Amniotic stem cell (primary cell): ENCODE measurements at places on chromosomes 4 and X.

DNA sequence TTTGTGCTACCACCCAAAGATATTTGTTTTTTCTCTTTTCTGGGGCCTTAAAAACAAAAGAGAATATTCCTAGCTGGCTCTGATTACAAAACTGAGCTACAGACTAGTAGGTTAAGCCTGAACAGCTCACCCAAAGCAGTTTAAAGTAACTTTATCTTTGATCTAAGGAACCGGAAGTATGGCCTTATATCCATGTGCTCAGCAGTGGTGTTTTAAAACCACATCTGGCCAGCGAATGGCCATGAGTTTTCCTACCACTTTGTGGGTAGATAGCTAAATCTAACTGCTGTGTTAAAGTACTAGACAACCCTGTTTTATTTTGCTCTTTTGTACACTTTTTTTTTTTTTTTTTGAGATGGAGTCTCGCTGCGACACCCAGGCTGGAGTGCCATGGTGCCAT, 24.6 kb downstream of the ADGRG4 start:
- no peak for DNase-seq

DNA sequence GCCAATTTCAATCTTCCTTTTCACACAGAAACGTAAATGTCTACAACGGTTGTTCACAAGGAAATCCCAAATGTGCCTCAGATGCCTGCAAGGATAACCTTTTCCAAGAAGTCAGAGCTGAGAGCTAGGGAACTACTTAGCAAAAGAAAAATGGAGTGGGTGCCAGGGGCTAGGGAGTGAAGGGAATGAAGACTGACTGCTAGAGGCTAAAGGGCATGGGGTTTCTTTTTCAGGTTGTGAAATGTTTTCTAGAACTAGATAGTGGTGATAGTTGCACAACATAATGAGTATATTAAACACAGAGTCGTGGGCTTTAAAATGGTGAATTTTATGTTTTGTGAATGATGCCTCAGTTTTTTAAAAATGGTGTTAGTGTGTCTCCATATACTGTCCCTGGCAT, 53.4 kb downstream of the CD99L2 start:
- DNase-seq: no peak

GRCh38 chr4:85544751-85545150, 69.8 kb downstream of the ARHGAP24 start:
- DNase-seq: no peak

DNA sequence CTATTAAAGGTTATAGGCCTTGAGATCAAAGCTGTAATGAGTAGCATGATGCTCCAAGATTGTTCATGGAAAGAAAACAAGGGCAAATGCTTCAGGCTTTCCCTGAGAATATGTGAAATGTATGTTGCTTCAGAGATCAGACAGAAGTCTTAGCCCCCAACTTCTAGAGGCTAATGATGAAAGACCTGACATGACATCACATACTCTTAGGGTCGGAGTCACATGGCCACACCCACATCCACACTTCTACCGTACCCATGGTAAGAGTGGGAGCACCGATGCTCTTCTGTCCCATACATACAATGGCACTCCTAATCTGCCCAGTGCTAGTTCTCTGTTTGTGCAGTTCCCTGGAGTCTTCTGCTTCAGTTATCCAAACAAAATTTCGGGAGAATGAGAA, 111.9 kb upstream of the ACSL4 start:
- no peak for DNase-seq

GRCh38 chrX:26586570-26586969, 370.6 kb downstream of the MAGEB5 start:
- DNase-seq: no peak

DNA sequence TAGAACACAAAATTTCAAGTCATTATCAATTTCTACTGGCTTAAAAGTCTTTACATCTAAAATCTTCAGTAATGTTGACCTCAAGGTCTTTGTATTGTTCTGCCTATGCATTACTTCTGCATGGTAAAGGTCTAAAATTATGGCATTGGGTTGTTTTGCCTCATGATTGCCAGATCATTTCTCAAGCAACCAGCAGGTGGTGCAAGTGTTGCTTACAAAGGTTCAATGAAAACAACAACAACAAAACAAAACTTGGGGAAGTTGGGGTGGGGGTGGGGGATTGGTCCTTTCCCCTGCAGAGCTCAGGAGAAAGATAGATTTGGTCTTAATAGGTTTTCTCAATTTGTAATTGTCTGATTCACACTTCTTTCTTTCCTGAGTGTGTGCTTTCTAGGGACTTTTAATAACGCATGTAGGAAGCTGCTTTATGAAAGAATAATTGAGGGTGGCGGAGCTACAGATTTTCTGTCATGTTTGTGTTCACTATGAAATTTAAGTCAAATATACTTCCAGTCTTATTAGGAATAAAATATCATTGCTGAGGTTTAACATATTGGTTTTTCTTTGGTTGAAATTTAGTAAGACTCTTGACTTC, 145.1 kb downstream of the COL4A5 start:
- DNase-seq: no peak

- DNase-seq: no peak
These were observed 15.3 kb upstream of the HPRT1 start for GRCh38 chrX:134444681-134445080.

- DNase-seq: no peak
These were observed 959.1 kb upstream of the LCORL start for GRCh38 chr4:18980516-18981233.

DNA sequence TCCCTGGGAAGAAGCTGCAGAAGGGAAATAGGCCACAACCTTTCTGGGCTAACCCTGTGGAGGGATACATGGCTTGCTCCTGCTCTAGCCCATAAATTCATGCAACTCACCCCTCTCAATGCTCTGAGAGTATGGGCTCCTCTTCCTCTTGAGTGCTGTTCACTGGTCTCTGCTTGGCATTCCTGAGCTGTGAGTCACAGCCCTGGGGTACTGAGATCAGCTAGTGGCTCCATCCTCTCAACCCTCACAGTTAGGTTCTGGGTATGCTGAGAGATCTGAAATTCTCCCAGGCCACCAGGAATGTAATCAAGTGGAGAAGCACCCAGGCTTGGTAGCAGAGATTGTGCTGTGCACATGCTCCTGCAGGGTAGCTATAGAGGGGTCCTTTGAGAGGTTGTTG, 60.6 kb upstream of the SPANXN2 start:
- DNase-seq: no peak

DNA sequence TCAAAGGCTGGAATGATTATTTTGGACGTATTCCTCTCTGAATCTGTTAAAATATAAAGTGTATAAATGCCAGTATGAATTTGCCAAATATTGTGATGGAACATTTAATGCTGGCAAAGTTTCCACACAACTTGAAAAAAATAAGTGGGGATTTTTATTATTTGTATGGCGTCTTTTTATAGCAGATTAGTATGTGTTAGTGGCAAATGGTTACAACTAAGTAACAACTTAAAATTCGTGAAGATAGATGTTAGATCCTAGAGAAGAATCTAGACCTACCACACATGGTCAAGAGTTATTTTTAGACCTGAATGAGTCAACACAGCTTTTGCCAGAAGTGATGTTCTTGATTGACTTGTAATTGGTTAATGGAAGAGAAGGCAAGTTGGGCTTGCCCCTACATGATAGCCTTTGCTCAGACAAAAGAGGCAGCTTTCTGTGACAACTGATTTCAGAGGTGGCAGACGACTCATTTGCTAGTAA, 4.8 kb downstream of the CPE start:
- no peak for DNase-seq

DNA sequence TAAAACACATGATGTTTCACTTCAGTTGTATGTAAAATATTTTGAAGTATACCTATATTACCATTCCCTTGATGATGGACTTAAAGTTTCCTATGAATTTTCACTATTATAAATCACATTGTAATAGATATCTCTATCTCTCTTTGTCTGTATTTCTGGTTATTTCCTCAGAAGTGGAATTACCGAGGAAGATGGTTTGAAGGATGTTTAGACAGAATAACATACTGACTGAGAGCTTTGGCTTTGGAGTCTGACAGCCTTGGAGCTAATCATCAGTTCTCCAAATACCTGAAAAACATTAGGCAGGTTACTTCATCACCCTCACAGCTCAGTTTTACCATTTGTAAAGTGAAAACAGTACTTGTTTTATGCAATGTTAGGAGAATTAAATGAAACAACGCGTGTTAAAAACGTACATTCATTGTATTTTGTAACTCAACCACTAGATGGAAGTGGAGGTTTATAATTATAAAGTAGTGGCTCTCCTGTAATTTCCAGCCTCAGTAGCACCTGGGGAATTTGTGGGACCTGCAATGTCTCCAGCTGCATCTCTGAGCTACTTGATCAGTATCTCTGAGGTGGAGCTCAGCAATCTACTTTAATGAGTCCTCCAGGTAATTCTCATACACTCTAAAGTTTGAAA, 14.3 kb downstream of the JCHAIN start:
- peak; percentile 7 for DNase-seq

- no peak for DNase-seq
These were observed 173.0 kb downstream of the ANK2 start for GRCh38 chr4:113222471-113222870.

DNA sequence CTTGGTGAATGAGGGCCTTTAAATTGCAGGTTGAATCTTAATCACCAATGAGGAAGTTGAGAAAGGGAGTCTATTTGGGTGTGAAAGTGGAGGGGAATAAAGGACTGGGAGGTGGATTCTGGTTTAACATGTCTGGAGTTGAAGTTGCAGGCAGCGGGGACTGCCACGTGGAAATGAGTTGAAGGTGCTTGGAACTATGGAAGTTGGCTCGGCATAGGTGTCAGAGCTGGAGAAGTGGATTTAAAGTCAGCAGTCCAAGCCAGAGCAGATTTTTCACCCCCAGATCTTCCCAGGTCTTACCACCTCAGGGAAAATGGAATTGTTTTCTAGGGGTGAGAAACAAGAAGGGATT, 44.9 kb downstream of the TIGD4 start:
- DNase-seq: no peak

- no peak for DNase-seq
These were observed 59.0 kb downstream of the RNF150 start for GRCh38 chr4:141074098-141074878.

GRCh38 chrX:101208152-101208905, 11.3 kb upstream of the DRP2 start:
- no peak for DNase-seq

- no peak for DNase-seq
These were observed 159.1 kb upstream of the TTC29 start for GRCh38 chr4:147104768-147105167.

DNA sequence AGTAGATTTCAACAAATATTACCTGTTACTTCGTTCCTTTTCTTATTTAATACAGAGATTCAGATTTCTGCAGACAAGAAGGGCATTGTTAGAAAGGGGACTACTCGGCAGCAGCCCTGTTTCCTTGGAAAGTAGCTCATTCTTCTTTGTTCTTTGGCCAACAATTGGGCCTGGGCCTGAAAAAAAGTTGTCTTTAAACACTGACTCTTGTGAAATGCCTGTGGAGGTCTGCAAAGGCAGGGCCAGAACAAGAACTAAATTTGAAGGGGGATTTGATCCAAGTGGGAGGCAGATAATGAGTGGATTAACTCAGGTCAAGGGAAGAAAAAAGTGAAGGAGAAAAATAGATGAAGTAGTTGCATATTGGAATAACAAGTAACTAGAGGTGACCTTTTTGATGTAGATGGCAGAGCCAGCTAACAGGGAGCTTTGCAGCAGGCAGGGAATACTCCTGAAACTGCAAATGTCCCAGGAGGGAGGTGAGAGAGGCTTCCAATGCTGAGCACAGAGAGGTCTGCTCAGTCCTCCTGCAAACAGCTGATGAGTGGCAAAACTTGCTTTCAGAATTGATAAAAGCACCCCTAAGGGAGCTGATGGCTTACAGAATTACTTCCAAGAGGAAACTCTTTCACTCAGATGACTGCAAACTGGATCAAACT, 393.2 kb upstream of the HS3ST1 start:
- no peak for DNase-seq

DNA sequence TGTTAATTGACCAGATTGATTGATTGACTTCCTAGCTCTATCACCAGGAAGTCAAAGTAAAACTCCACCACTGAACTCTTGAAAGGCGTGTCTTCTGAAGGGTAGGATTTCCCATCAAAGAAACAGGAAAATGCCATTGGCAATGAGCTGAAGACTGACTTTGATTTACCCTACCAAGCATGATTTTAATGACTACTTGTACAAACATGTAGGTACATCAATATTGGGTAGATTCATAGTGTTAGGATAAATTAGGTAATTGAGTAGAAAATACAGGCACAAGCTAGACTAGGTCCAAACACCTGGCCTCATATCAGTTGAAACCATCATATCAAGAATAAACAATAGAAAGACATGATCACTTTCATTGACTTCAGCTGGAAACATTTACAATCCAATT, 53.2 kb upstream of the ATXN3L start:
- no peak for DNase-seq

- no peak for DNase-seq
These were observed 13.1 kb downstream of the ZMAT1 start for GRCh38 chrX:101918751-101919150.

GRCh38 chrX:66015152-66015831, 24.6 kb downstream of the VSIG4 start:
- DNase-seq: no peak

DNA sequence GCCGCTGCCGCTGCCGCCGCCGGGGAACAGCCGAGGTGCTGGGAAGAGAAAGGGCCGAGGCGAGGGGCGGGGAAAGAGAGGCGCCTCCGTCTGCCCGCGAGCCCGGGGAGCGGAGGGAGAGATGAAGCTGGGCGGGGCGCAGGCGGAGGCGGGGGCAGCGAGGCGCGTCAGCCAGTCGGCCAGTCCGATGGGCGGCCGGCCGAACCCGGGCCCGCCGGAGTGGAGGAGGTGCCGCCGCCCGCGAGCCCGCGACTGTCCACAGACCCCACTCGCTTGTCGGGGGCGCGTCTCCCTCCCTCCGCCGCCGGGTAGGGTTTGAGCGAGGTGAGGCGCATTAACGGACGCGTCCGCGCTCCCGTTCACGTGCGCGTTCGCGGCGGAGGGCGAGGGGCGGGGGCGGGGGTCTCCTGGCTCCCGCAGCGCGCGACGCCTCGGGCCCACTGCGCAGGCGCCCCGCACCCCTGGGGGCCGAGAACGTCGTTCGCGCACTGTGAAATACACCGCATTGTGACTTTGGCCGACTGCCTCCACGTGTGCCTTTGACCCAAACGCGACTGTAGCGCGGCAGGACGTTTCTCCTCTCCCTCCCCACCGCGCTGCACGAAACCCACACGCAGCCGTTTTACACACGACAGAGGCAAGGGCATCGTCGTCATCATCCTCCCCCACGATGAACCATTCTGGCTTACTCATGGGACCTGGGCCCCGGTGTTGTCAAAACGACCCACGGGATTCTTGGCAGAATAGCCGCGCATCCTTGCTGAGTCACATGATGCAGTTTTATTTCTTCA, at the start of gene NUDT11:
Gene NUDT11 (minus strand): TSS at position 92 of the 791 bp plus-strand sequence. CDS start 148 bp downstream, outside the sequence.
- no peak for DNase-seq

DNA sequence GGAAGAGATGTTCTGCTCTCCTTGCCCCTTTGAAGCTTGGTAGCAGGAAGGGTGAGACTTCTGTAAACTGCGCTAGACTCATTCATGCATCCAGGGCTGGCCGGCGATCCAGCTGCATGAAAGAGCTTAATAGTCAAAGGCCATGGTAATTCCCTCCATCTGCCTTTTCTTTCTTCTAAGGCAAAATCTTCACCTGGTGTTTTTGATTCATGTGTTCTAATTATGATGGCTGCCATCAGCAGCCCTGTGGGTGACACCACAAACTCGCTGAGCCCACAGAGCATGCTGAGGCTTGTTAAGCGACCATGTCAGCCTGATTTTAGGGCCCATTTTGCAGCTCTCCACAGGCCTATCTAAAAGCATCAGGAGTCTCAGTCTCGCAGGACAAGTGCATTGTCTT, 450.1 kb upstream of the TENM3 start:
- DNase-seq: no peak
